CD4-positive, alpha-beta T cell treated with Interleukin-2 at 100 ng/mL for 4 hours (primary cell): ENCODE measurements at places on chromosomes 7 and 10.

DNA sequence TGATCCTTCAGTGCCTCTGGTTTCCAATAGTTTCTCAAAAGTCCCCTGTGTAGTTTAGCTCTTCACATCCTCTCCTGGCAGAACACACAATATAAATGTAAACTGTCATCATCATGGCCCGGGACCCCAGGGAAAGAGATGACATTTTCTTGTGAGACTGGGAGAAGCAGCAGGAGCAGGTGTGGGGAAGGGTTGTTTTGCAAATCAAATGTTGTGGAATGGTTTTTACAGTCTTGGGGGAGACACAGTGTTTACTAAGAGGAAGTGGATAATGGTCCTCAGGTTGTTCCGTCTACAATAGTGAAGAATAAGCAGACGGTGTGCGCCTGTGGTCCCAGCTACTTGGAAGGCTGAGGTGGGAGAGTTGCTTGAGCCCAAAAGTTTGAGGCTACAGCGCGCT lies 159.1 kb downstream of the SEC23IP start:
- DNase-seq = no peak

GRCh38 chr7:134660961-134661376 lies 14.3 kb downstream of the BPGM start:
- DNase-seq = no peak

DNA sequence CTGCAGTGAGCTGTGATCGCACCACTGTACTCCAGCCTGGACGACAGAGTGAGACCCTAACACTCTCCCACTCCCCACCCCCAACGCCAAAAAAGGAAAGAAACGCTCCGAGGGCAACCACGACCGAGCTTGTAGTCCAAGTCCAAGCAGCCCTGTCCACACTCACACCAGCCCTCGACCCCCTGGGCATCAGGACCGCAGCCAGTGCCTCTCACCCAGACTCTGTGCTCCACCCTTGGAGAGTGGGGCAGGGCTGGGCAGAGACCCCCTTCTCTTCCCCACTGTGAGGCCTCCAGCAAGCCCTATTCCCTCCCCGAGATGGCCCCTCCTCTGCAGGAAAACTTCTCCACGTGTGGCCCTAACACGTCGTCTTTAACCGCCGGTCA lies 82.6 kb downstream of the FOXL3 start:
- no peak for DNase-seq

GRCh38 chr10:129415215-129416140 lies 51.6 kb upstream of the MGMT start:
- DNase-seq = no peak

DNA sequence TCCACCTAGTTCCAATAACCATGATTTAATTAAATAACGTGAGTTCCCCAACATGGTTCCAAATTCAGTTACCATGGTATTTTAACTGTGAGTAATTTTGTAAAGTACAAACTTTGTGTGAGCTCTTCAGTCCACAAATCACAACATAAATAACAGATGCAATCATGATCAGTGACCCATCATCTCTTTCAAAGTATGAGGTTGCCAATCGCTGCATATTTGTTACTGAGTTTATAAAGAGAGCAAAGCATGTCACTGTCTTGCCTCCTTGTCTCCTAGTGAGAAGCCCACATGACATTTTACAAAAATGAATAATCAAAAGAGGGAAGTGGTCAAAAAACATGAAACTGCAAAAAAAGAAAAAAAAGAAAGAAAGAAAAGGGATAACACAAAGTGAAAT lies 69.1 kb upstream of the PDSS1 start:
- no peak for DNase-seq

DNA sequence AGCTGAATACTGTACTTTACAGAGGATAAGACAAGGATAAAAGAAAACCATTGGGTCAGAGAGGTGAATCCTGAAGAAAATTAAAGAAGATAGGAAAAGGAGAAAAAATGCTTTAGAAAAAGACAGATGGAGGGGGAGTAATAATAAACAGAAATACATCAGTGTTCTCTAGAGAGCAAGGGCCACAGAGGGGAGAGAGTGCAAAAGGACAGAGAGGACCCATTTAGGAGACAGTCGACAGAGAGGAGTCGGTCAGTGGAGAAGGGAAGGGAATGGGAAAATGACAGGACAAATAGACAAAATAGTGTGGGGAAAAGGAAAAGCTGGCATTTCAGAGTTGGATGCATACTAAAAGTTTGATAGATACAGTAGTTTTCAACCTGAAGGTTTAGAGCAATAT lies 287.0 kb downstream of the DOCK4 start:
- DNase-seq = no peak

DNA sequence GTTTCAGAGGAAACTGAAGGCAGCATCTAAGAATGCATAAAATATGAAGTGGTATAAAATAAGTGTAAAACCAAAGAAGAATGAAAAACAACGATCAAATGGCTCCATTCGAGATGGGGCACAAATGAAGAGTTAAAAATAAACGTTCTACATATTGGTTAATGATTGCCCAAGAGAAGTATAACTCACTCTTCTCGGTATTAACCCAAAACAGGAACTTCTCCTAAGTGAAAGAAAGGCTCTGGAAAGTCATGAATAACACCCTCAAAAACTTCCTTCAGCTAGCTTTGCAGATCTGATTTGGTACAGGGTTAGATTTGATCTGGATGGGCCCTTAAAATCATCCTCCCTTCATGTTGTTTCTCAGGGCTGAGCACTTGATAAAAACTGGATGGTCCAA lies 94.3 kb upstream of the ADO start:
- DNase-seq = no peak

GRCh38 chr7:124246262-124246863 lies 213.5 kb upstream of the TMEM229A start:
- no peak for DNase-seq

DNA sequence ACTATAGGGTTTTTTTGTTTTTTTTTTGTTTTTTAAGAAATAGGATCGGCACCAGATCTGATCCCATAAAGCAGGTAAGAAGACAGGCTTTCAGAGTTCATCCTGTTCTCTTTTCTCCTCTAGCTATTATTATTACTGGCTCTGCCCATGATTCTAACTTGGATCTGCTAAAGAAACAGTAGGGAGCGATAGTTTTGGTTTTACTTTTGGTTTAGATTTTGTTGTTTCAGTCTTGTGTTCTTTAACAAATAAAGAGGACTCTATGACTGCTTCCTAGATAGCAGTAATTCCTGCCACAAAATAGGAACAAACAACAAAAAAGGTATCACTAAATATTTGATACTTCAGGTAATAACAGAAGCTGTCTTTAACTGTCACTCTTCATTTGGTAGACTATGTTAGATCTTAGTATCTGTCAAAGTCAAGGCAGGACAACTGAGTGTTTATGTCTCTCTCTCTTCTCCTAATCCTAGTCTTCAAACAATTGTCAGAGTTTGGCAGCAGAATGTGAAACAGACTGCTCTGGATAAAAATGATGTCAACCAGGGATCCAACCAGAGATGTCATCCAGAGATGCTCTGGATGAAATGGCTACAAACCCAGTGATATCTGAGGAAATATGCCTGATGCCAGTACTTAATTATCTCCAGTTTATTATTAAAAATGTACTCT lies 99.8 kb downstream of the KMT2C start:
- DNase-seq = peak; percentile 9

DNA sequence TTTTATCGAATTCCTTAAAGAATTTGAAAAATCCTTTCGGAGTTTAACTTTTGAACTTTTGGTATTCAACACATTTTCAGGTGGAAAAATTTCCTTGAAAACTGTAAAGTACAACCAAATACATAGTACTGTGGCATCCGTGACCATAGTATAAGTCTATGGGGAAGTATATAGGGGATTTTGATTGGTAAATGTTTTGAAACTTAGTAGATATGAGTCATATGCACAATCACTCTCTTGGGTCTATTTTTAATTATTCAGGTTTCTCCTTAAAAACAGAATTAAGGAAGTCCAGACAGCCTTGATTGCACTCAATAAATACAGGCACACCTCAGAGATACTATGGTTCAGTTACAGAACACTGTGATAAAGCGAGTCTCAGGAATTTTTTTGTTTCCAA lies 64.2 kb downstream of the AVL9 start:
- DNase-seq = no peak

- no peak for DNase-seq
Observed at GRCh38 chr10:104646146-104646545, 5.1 kb downstream of the SORCS3 start.

DNA sequence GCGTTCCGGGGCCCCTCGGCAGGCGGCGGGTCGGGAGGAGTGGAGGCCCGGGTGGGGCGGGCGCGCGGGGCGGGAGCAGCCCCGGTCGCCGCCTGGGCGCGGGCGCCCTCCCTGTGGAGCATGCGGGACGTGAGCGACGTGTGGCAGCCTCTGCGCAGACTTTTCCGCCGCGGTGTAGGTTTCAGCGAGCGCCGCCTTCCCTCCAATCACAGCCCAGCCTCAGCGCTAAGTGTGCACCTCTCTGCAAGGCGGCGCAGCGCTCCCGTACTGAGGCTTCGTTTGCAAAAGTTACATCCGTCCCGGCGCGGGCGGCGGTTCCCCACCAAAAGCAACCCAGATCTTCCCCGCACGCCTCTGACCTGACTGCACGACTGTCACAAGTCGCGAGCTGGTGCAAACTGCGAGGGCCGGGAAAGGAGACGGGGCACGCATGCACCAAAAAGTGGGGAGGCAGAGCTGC lies 1.2 kb upstream of the PFKFB3 start:
- peak; percentile 80 for DNase-seq

GRCh38 chr7:18808026-18808425 lies 309.4 kb downstream of the TWIST1 start:
- no peak for DNase-seq

DNA sequence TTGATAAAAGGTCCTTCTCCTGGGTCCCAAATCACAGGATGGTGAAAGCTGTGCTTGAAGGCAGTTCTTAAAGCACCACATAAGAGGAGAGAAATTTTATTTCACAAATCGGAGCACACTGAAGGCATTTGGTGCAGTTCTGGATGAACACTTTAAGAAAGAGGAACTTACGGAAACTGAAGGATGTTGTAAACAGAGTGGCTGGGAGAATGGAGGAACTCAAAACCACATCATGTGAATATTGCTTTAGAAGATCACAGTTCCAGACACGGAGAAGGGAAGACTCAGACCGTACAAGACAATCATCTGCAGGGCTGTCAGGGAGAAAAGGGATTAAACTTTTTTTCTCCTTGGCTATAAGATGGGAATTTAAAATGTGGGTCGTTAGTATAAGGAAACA lies 9.0 kb upstream of the GPR141 start:
- no peak for DNase-seq

DNA sequence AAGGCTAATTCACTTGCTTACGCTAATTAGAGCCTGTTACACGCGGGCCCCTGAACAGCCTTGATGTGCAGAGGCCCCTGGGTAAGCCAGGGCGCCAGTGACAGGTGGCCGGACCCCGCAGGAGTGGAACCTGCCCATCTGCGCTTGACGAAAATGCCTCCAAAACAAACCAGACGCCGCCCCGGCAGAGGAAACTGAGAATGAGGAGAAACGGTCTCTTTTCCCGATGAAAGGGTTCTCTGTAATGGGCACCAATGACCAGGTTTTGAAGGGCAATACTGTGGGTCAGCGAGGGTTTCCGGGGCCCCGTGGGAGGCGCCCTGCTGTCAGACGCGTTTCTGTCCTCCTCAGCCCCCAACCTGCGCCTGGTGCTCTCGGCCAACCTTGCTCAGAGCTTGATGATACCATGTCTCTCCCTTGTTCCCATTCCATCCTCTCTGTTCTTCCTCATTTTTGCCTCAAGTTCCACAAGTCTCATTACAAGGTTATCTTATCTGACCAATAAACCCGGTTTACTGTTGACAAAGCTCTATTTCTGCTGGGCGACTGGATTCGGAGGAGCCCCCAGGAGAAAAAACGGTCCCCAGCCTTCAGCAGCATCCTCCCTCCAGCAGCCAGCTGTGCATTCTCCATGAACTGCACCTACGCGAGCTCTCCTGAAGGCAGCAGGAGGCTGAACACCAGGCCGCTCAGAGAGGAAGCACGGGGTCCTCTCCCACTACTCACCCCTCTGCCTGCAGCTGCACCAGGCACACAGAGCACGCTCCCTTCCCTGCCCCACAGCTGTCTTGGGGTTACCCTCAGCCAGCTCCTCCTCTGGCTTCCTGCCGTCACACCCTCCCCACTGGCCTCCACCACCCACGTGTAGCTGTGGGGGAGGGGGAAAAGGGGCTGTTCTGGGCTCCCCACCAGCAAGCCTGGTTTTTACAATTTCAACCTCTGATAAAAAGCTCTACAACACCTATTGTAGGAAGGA lies 202.0 kb downstream of the MAD1L1 start:
- no peak for DNase-seq

GRCh38 chr10:94307046-94307615 lies 55.6 kb downstream of the NOC3L start:
- no peak for DNase-seq

- DNase-seq = no peak
Observed at GRCh38 chr10:72736828-72737220, 44.9 kb downstream of the MCU start.

- DNase-seq = no peak
Observed at GRCh38 chr7:1170741-1171501, 10.9 kb upstream of the ZFAND2A start.

DNA sequence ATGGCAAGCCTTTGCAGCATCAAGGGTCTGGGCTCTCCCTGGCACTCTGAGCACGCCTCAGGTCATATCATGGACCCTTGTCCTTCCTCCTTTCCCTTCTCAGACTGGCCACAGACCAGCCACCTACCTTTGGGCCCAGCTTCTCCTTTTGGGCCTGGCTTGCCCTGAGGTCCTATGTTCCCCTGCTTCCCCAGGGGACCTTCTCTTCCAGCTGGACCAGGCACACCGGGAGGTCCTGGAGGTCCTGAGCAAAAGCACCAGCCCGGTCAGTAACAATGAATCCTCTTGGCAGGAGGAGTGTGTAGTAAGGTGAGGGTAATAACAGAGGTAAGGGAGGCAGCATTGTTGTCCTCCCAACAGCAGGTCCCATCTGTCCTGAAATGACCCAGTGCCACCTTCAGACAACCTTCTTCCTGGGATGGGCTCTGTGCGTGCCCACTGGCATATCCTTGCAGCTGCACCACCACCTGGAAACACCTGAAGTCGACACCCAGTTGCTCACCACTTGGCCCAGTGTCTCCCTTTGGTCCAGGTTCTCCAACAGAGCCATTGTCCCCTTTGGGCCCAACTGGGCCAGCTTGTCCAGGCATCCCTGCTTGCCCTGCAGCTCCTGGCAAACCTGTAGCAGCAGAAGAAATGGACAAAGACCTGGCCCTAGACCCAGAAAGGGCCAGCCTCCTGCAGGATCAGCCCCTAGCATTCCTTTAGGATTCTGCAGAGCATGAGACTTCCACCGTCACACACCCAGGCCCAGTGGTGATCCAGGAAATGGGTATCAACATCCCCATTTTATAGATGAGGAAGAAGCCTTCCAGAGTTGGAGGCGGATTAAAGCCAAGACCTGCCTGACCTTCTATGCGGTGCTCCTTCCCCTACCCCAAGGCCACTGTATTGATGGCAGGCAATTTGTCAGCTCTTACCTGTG lies 6.4 kb downstream of the SFTPD start:
- DNase-seq = no peak

- DNase-seq = no peak
Observed at GRCh38 chr7:117674617-117675016, 194.8 kb downstream of the CFTR start.

DNA sequence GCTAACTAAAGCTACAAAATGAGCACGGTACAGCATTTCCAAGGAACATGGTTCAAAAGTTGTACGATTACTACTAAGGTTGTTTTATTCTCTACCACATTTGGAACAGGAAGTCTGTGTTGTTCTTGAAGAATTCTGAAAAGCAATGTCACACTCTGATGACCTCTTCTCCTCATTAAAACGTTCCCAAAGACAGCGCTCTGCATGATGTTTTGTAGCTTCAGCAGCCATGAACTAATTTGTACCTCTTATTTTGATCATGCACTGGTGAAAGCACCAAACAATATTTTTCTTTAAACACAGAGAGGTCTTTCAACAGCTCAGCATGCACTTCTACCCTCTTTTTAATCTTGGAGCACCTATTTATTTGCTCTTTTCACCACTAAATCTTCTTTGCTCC lies 75.0 kb upstream of the TES start:
- no peak for DNase-seq
